Adipose tissue (tissue), 3 donors: ENCODE measurements at places on chromosomes 4 and X. TPM values are rescaled to one million over a fixed set of nuclear protein-coding genes. Genes with fewer than 3 reads are reported as not detected.

The C1QTNF7 gene
- 5.8 TPM for polyA plus RNA-seq

The CT45A2 gene
- not detected for polyA plus RNA-seq

The CSAG1 gene
- not detected for polyA plus RNA-seq

The ASMT gene
- polyA plus RNA-seq, result 0.09 TPM

The CLTRN gene
- 0.51 TPM for polyA plus RNA-seq

The HCCS gene
- polyA plus RNA-seq, result 22.0 TPM

The CYBB gene
- 19.8 TPM for polyA plus RNA-seq

The GNRHR gene
- polyA plus RNA-seq, result not detected

The ELOVL6 gene
- 13.8 TPM for polyA plus RNA-seq

The LRPAP1 gene
- polyA plus RNA-seq, result 176 TPM

The CXCL6 gene
- polyA plus RNA-seq, result 13.9 TPM

The ANAPC10 gene
- 23.8 TPM for polyA plus RNA-seq

The ENPP6 gene
- polyA plus RNA-seq, result 0.02 TPM

The GPR82 gene
- polyA plus RNA-seq, result 0.06 TPM

The CLDN2 gene
- 1.2 TPM for polyA plus RNA-seq

The CACNA1F gene
- 0.10 TPM for polyA plus RNA-seq

The ADH4 gene
- polyA plus RNA-seq, result 1.1 TPM

The CCNA2 gene
- polyA plus RNA-seq, result 0.41 TPM

The IGFBP7 gene
- 699 TPM for polyA plus RNA-seq

The ATP1B4 gene
- not detected for polyA plus RNA-seq

The FRMD7 gene
- not detected for polyA plus RNA-seq

The DGKK gene
- polyA plus RNA-seq, result not detected

The PNMA3 gene
- 0.28 TPM for polyA plus RNA-seq

The KLHL34 gene
- 0.02 TPM for polyA plus RNA-seq

The ZFP42 gene
- polyA plus RNA-seq, result not detected

The SMARCA1 gene
- polyA plus RNA-seq, result 17.4 TPM

The TRIM2 gene
- 5.9 TPM for polyA plus RNA-seq

The FAM47E gene
- polyA plus RNA-seq, result 9.0 TPM

The RAPGEF2 gene
- polyA plus RNA-seq, result 11.2 TPM

The ZNF630 gene
- polyA plus RNA-seq, result 1.2 TPM

The LIMCH1 gene
- 62.0 TPM for polyA plus RNA-seq

The CTAG2 gene
- not detected for polyA plus RNA-seq

The SPIN2A gene
- 0.48 TPM for polyA plus RNA-seq

The HAUS3 gene
- polyA plus RNA-seq, result 4.6 TPM

The ADGRL3 gene
- polyA plus RNA-seq, result 0.10 TPM

The PDLIM3 gene
- 45.1 TPM for polyA plus RNA-seq

The RS1 gene
- not detected for polyA plus RNA-seq

The LRIT3 gene
- polyA plus RNA-seq, result 0.10 TPM

The KLHL13 gene
- polyA plus RNA-seq, result 3.3 TPM

The GAGE2A gene
- not detected for polyA plus RNA-seq

The SEC31A gene
- 92.4 TPM for polyA plus RNA-seq

The DDIT4L gene
- 2.5 TPM for polyA plus RNA-seq

The GLOD5 gene
- 0.22 TPM for polyA plus RNA-seq

The CRMP1 gene
- 0.70 TPM for polyA plus RNA-seq

The GAGE12H gene
- polyA plus RNA-seq, result not detected

The UCHL1 gene
- 15.1 TPM for polyA plus RNA-seq
